Sigmoid colon (tissue), 7 donors: ENCODE measurements at places on chromosomes 4 and X. TPM values are rescaled to one million over a fixed set of nuclear protein-coding genes. Genes with fewer than 3 reads are reported as not detected.
A peak's percentile ranks its signal among the peaks of the same experiment; 100 is the strongest.

The TEC gene
- 2.5 TPM for polyA plus RNA-seq

The FREM3 gene
- not detected for polyA plus RNA-seq

The PABPC5 gene
- polyA plus RNA-seq: not detected

The COL4A6 gene
- 0.31 TPM for polyA plus RNA-seq

The ARHGAP24 gene
- polyA plus RNA-seq: 3.6 TPM

The ARSJ gene
- polyA plus RNA-seq: 0.46 TPM

The MOB1B gene
- 3.0 TPM for polyA plus RNA-seq

The GPR143 gene
- polyA plus RNA-seq: not detected

DNA sequence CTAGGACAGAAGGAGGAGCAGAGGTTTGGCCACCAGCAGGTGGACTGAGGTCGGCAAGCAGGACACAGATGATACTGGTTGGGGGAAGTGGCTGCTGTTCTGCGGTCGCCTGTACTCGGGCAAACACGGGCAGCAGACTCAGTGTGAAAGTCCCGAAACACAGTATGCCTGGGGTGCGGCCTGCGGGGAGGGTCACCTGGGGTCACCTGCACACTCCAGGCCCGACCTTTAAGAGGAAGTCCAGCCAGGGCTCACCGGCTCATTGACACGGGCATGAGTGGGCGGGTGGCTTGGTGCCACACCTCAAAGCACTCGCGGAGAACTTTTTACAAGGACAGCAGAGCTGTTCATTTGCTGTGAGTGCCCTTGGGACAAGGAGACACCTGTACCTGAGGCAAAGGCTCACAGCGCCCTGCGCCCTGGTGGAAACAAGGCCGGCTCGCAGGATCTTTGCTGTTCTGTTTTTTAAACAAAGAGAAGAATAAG, 71.5 kb upstream of the MXD4 start:
- H3K4me1 ChIP-seq: no peaks in the 10 kb centered on the region
- no peak overlapping the region for H3K27ac ChIP-seq
- no peaks in the 10 kb centered on the region for H3K27me3 ChIP-seq
- no peak overlapping the region for H3K4me3 ChIP-seq
- no peak for DNase-seq

DNA sequence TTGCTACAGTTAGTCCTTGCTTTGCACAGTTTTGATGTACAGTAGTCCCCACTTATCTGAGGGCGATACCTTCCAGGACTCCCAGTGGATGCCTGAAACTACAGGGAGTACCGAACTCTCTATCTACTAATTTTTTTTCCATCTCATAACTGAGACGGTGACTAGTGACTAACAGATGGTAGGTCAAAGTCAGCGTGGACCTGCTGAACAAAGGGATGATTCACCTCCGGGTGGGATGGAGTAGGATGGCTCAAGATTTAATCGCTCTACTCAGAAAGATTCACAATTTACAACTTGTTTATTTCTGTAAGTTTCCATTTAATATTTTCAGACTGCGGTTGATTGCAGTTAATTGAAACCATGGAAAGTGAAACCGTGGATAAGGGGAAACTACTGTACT, 655.8 kb downstream of the ZNF674 start:
- no peak overlapping the region for H3K27ac ChIP-seq
- DNase-seq: no peak
- H3K27me3 ChIP-seq: no peaks in the 10 kb centered on the region

- no peaks in the 10 kb centered on the region for H3K27me3 ChIP-seq
- H3K4me3 ChIP-seq: no peak overlapping the region
- no peak overlapping the region for H3K27ac ChIP-seq
- H3K4me1 ChIP-seq: no peaks in the 10 kb centered on the region
- H3K36me3 ChIP-seq: no peaks in the 10 kb centered on the region
Observed at GRCh38 chr4:5142726-5143125, 91.4 kb downstream of the STK32B start.

GRCh38 chrX:107153005-107153404, 34.4 kb upstream of the RBM41 start:
- H3K27me3 ChIP-seq: no peaks in the 10 kb centered on the region
- DNase-seq: no peak
- no peaks in the 10 kb centered on the region for H3K4me1 ChIP-seq

DNA sequence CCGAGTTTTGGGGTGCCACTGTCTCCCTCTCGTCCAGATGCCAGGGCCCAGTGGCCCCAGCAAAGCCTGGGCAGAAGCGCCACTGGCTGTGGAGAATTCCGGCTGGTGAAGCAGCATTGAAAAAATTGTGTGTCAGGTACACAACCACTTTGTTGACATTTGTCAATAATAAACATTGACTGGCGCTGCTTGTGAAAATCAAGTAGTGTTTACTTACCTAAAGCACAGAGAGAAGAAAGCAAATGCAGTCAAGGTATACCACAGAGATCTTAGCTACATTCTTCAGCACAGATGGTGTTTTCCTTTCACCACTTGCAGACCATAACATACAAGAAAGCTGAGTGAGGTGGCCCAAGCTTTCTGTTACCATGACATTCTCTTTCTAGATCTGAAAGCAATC, 14.5 kb upstream of the SLC7A11 start:
- H3K4me1 ChIP-seq: no peaks in the 10 kb centered on the region
- H3K4me3 ChIP-seq: no peak overlapping the region
- no peak overlapping the region for H3K27ac ChIP-seq
- no peaks in the 10 kb centered on the region for H3K36me3 ChIP-seq
- H3K27me3 ChIP-seq: no peaks in the 10 kb centered on the region

DNA sequence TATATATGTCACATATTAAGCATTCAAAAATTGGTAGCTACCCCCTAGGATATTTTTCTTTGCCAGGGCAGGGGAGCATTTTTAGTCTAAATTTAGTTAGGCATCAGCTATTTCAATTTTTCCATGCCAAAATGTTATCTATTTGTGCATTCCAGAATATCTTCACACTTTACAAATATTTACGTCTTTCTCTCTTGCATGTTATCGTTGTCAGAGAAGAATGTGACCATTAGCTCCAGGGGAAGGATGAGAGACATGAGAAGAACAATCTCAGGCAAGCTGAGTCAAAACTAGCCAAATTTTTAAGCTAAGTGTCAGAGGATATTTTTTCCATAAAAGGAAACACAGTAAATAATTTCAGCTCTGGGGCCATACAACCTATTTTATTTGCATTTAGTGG, 885.0 kb upstream of the EPHA5 start:
- no peaks in the 10 kb centered on the region for H3K4me1 ChIP-seq
- H3K4me3 ChIP-seq: no peak overlapping the region
- DNase-seq: no peak
- H3K27me3 ChIP-seq: no peaks in the 10 kb centered on the region

- no peak overlapping the region for H3K4me3 ChIP-seq
- no peaks in the 10 kb centered on the region for H3K27me3 ChIP-seq
- H3K4me1 ChIP-seq: no peaks in the 10 kb centered on the region
- H3K27ac ChIP-seq: no peak overlapping the region
Observed at GRCh38 chr4:88446124-88446523, 10.8 kb upstream of the HERC5 start.

- no peak for DNase-seq
- H3K4me1 ChIP-seq: no peaks in the 10 kb centered on the region
- no peak overlapping the region for H3K4me3 ChIP-seq
- no peaks in the 10 kb centered on the region for H3K27me3 ChIP-seq
- H3K27ac ChIP-seq: no peak overlapping the region
Observed at GRCh38 chrX:38768079-38768478, 33.2 kb upstream of the MID1IP1 start.

DNA sequence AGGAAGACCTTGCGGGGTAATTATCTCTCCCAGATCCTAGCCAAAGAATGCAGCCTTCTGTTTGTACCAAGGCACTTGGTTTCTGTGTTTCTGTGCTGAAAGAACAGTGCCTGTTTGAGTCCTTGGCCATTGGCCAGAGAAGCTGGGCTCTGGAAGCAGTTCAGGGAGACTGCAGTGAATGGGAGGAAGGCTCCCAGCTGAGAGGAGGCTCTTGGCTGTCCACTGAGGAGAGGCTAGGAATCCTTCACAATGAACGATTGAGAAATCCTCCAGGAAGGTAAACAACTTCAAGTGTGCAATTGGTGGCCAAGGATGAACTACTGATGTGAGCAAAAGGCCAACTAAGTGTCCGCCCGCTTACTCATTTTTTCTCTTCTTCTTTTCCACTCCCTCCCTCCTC, 61.3 kb downstream of the HS3ST1 start:
- peaks cover 9% of the 10 kb centered on the region for H3K27me3 ChIP-seq
- H3K4me1 ChIP-seq: no peaks in the 10 kb centered on the region
- H3K36me3 ChIP-seq: no peaks in the 10 kb centered on the region
- peak; percentile 93 for DNase-seq
- no peak overlapping the region for H3K27ac ChIP-seq

DNA sequence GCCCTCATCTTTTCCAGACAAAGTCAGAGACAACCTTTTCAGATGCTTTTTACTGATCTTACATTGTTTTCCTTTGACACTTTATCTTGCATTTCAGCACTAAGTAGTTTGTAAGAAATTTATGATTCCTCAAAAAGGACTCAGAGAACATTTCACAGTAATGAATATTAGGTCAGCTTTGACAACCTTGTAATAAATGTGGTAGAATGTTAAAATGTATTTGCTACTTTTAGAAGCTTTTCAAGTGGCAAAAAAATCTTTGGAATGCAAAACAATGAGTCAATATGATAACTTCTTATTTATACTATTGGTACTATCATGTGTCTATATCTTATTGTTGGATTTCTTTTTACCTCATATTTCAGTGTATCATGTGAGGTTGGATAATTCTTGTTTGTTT, 146.2 kb upstream of the FAT4 start:
- no peak overlapping the region for H3K27ac ChIP-seq
- H3K4me1 ChIP-seq: no peaks in the 10 kb centered on the region

DNA sequence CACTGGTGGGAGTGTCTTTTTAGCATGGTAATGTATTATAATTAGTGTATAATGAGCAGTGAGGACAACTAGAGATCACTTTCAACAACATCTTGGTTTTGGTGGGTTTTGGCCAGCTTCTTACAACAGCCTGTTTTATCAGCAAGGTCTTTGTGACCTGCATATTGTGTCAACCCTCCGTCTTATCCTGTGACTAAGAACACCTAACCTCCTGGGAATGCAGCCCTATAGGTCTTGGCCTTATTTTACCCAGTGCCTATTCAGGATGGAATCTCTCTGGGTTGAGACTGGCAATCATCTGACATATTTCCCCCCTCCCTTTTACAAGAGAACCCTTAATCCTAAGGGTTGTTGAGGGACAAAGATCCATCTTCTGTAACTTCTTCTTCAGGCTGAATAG, 21.9 kb upstream of the ADH4 start:
- no peak overlapping the region for H3K27ac ChIP-seq
- no peak for DNase-seq
- no peaks in the 10 kb centered on the region for H3K27me3 ChIP-seq
- H3K4me3 ChIP-seq: no peak overlapping the region
- H3K36me3 ChIP-seq: no peaks in the 10 kb centered on the region

DNA sequence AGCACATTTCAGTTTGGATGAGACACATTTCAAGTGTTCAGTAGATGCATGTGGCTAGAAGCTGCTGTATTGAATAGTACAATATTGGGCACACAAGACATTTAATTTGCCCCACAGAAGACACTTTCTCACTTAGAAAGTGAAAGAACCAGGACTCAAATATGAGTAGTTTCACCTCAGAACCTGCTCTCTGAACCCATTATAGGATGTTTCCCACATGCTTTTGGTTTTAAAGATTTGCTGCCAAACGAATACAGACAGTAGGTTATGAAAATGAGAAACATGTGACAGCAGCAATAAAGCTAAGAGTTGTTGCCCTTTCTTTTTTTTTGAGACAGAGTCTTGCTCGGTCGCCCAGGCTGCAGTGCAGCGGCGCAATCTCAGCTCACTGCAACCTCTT, 32.3 kb downstream of the C4orf54 start:
- H3K4me1 ChIP-seq: no peaks in the 10 kb centered on the region
- H3K27me3 ChIP-seq: no peaks in the 10 kb centered on the region
- H3K36me3 ChIP-seq: no peaks in the 10 kb centered on the region
- H3K27ac ChIP-seq: peak overlapping the region; percentile 76
- no peak overlapping the region for H3K4me3 ChIP-seq

- no peaks in the 10 kb centered on the region for H3K27me3 ChIP-seq
- H3K4me1 ChIP-seq: no peaks in the 10 kb centered on the region
- no peak overlapping the region for H3K4me3 ChIP-seq
- H3K36me3 ChIP-seq: no peaks in the 10 kb centered on the region
- H3K27ac ChIP-seq: no peak overlapping the region
Observed at GRCh38 chr4:172202480-172203076, 389.4 kb downstream of the GALNTL6 start.

DNA sequence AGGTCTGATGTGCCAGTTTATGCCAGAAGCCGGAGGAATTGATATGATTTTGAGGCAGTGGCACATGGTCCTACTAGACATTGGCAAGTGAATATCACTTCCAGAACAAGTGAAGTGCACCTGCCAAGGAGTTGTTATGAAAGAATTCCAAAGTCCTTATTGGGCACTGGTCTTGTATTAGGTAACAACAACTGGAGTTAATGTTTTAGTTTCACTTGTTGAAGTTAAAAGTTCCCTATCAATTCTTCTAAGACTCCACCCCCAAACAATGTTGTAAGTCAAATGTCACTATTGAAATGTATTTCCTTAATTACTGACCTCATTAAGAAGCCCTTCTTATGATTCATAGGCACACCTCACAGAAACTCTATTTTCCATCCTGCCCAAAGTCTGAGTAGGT, 3.1 kb downstream of the TET2 start:
- DNase-seq: no peak
- H3K36me3 ChIP-seq: no peaks in the 10 kb centered on the region
- H3K27ac ChIP-seq: no peak overlapping the region
- H3K27me3 ChIP-seq: no peaks in the 10 kb centered on the region
- H3K4me3 ChIP-seq: no peak overlapping the region
- peaks cover 24% of the 10 kb centered on the region for H3K4me1 ChIP-seq

- H3K36me3 ChIP-seq: no peaks in the 10 kb centered on the region
- H3K4me3 ChIP-seq: no peak overlapping the region
- H3K27me3 ChIP-seq: no peaks in the 10 kb centered on the region
- no peak for DNase-seq
- H3K27ac ChIP-seq: no peak overlapping the region
- H3K4me1 ChIP-seq: no peaks in the 10 kb centered on the region
Observed at GRCh38 chr4:11397819-11398610, 30.7 kb downstream of the HS3ST1 start.

DNA sequence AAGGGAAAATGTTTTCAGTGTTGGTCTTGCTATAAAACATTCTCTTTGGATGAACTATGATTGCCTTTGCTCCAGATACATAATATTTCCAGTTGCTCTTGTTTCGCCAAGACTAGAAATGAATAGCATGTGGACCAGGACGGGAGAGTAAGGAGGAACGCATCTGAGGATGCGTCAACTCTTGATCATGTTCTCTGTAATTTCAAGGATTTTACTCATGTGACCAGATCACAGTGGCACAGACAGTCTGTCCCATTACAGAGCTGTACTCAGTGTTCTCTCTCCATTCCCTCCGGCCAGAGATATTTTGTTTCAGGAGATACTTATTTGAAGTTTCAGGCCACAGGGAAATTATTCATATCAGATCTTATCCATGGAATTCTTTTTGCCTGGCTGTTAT, 266.6 kb downstream of the MID1IP1 start:
- H3K4me1 ChIP-seq: peaks cover 10% of the 10 kb centered on the region
- H3K36me3 ChIP-seq: no peaks in the 10 kb centered on the region
- no peak overlapping the region for H3K4me3 ChIP-seq
- H3K27me3 ChIP-seq: no peaks in the 10 kb centered on the region

GRCh38 chrX:72126048-72126415, 5.7 kb downstream of the RTL5 start:
- no peaks in the 10 kb centered on the region for H3K4me1 ChIP-seq
- no peaks in the 10 kb centered on the region for H3K36me3 ChIP-seq
